ENCODE measurements at places on chromosomes 16 and 17. TPM values are rescaled to one million over a fixed set of nuclear protein-coding genes. Genes with fewer than 3 reads are reported as not detected.

DNA sequence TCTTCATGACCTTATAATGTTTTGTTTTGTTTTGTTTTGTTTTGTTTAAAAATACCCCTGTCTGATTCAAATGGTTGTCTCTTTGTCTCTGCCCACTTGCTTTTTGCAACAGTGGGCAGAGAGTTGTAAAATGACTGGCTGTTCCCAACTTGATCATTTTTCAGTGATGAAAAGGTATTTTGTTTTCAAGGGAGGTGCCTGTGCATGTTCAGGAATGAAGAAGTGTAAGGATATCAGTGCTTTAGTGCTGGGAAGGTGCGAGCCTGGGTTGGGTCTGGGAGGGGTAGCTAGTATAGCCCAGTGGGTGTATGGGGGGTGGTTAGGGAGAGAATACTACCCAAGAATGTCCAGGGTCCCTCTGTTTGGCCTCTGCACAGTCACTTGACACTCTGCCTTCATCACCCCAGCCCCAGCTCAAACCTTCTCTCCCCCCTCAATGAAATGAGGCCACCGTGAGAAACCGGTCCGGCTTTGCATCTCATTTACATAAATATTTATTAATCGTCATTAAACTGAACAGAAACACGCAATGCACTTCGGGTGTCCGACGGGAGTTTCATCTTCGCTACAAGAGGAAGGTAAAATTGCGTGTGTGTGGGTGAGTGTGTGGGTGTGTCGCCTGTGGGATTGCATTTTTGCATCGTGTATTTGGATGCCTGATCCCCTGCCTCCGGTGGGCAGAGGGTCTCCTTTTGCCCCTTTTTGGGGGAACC, 4.3 kb downstream of the NEUROD2 start:
- H3K27ac ChIP-seq: no peak overlapping the region
- no peak for DNase-seq
- peaks cover 84% of the 10 kb centered on the region for H3K27me3 ChIP-seq
- no peak overlapping the region for H3K4me3 ChIP-seq
- H3K4me1 ChIP-seq: peaks cover 14% of the 10 kb centered on the region

DNA sequence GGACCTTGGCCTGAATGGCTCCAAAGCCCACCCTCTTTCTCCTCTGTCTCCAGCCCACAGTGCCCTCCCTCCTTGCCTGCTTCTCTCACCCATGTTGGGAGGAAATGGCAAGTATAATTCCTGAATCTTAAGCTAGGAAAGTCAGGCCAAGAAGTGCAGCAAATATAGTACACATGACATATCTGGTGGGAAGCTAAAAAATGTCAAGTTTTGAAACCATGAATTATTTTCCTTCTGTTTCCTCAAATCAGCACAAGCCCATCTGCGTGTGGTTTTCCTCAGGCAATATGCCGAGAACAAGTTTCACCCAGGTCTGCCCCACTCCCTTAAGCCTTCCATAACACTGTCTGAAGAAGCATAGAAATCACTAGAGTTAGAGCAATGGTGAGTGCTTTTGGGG, 502.8 kb upstream of the CDH11 start:
- no peak for DNase-seq
- H3K27ac ChIP-seq: no peak overlapping the region
- no peaks in the 10 kb centered on the region for H3K4me1 ChIP-seq
- H3K36me3 ChIP-seq: no peaks in the 10 kb centered on the region

GRCh38 chr16:7571366-7571765, 238.7 kb downstream of the RBFOX1 start:
- no peak overlapping the region for H3K27ac ChIP-seq
- H3K4me1 ChIP-seq: no peaks in the 10 kb centered on the region
- no peaks in the 10 kb centered on the region for H3K36me3 ChIP-seq
- H3K4me3 ChIP-seq: no peak overlapping the region
- H3K27me3 ChIP-seq: no peaks in the 10 kb centered on the region
- no peak for DNase-seq

The TMEM88 gene
- total RNA-seq: 3.7 TPM
